ENCODE measurements at places on chromosomes 3 and 15.

GRCh38 chr15:49248291-49248690, 78.2 kb downstream of the GALK2 start:
- DNase-seq = no peak

DNA sequence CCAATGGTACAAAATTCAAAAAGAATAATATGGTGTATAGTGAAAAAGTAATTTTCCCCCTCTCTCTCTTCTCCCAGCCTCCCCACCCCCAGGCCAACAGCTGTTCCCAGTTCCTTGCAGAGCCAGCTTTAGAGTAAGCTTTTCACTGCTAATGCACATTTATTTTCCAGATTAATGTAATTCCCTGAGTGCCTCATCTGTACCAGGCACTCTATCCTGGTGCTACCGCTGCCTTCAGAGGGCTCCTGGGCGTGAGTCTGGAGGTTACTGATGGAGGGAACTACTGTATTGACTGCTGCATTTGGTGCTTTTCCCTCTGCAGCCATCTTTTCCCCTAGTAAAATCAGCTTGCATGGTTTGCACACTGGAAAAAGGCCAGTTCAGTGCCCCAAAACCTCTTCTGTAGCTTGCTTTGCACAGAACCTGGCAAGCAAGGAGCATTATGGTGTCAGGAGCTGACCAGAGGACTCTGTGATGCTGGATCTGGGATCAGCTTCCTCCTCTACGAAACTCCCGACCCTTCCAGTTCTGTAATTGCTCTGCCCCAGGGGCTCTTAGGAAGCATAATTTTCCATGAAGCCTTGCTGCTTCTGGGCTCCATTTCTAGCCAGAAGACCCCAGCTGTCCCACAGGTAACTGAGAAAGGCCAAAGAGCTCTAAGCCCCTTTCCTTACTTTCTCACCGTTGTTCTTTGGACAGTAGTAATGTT, 8.5 kb upstream of the USP3 start:
- DNase-seq = no peak

DNA sequence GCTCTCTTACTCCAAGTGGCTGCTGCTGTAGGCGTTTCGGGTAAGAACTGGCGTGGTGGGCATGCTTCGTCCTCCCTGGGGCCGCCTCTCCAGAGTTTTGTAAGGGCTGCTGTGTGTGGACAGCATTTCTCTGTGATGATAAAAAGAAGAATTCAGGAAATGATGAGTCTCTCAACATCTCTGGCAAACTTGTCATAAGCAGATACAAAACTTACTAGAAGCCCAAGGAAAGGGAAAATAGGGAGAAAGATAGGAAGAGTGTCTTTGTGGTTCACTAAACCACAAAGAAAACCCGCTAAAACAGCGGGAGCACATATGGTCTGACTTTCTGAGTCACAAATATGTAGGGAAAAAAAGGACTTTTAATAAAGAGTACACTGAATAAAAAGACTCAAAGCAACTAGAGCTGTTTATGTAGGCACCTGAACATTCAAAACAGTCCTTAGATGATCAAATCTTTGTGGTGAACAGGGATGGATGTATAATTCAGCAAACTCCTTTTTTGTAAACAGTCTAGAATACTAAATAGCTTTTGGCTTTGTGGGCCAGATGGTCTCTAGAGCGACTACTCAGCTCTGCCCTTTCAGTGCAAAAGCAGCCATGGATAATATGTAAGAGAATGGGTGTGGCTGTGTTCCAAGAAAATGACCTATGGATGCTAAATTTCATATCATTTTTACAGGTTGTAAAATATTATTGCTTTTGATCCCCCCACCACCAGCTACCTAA, 60.4 kb upstream of the LMOD3 start:
- DNase-seq = no peak

DNA sequence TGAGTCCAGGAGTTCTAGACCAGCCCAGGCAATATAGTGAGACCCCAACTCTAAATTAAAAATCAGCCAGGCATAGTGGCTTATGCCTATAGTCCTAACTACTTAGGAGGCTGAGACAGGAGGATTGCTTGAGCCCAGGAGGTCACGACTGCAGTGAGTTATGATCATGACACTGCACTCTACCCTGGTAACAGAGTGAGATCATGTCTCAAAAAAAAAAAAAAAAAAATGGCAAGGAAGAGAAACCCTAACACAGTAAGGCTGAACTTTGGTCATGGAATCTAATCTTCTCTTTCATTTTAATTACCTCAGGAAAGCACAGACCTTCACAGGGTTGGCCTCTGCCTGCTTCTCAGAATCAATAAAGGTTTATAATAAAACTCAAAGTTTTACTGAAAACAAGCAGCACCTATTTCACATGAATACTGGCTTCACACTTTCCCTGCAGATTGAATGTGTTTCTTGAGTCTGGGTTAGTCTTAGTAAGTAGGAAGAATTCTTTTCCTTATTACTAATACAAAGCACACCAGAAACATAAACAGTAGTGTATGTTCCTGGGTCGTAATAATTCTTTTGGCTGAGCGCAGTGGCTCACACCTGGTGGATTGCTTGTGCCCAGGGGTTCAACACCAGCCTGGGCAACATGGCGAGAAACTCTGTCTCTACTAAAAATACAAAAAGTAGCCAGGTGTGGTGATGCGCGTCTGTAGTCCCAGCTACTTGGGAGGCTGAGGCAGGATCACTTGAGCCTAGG, 11.6 kb upstream of the NR2C2 start:
- DNase-seq = no peak

DNA sequence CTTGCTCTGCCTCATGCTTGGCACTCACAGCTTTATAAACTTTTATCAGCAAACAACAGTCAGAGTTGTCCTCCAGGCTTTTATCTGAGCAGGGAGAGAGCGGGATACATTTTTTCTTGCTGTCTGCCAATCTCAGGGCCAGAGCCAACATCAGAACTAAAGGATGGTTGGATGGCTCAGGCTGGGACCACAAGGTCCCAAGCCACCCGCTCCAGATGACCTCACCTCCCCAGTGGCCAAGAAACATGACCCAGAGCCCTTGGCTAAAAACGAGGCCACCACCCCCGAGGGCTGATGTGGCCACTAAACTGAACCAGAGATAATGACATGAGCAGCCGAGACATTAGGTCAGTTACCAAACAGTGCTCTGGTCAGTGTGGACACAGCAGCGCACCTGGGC, 18.8 kb upstream of the SPATA12 start:
- no peak for DNase-seq

GRCh38 chr3:110301781-110302180, 769.8 kb upstream of the NECTIN3 start:
- DNase-seq = no peak

- DNase-seq = no peak
These were observed 33.2 kb downstream of the CAPN3 start for GRCh38 chr15:42392309-42393024.

DNA sequence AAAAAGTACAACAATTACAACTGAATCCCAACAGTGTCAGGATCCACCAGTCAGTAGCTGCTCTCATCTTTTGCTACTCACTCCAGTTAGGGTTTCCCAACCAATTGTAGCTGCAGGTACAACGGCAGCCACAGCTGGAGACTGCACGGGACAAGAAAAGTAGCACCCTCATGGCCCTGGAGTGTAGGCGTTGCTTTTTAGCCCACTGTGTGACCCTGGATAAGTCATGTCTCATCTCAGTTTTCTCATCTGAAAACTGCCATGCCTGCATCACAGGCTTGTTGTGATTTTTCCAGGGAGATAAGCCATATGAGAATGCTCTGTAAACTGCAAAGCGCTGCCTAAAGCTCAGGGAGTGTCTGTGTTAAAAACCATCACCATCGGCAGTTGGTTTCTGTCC, 535.6 kb upstream of the IL12A start:
- no peak for DNase-seq

- no peak for DNase-seq
These were observed 298.3 kb upstream of the NR2E3 start for GRCh38 chr15:71511796-71512681.

DNA sequence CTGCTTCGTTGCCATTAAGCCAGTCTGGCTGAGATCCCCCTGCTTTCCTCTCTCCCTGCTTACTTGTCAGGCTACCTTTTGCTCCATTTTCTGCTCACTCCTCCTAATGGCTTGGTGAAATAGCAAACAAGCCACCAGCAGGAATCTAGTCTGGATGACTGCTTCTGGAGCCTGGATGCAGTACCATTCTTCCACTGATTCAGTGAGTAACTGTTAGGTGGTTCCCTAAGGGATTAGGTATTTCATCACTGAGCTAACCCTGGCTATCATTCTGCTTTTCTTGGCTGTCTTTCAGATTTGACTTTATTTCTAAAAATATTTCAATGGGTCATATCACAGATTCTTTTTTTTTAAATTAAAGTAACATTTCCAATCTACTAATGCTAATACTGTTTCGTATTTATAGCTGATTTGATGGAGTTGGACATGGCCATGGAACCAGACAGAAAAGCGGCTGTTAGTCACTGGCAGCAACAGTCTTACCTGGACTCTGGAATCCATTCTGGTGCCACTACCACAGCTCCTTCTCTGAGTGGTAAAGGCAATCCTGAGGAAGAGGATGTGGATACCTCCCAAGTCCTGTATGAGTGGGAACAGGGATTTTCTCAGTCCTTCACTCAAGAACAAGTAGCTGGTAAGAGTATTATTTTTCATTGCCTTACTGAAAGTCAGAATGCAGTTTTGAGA, 25.0 kb downstream of the CTNNB1 start:
- DNase-seq = no peak

DNA sequence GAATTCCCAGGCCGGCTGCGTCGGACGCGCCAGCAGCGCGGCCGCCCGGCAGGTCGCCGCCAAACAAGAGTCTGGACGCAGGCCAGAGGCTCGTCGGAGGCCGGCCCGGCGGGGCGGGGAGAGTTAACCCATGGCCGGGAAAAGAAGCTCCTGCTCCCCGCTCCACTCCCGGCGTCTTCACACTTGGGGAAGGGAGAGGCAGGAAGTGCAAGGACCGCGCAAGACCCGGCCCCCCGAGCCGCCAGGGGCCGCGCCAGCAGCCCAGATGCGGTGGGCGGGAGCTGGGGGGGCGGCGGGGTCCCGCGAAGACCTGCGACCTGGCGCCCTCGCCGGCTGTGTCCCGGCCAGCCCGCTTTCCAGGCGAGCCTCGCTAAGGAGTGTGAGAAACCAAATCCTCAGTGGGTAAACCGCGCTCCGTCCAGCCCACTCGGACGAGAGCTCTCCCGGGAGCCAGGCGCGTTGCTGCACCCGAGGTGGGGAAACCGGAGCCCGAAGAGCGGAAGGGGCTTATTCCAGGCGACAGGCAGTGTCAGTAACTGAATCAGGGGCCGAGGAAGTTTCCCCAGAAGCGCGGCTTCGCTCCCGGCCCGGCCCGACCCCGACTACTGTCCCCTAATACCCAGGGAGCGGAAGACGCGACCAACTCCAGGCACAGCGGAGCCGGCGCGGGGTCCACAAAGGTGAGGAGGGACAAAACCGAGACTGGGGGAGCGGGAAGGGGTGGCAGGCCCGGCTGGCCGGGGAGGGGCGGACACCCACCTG, 721 bp downstream of the ADAMTS7 start:
- DNase-seq = peak; percentile 2

DNA sequence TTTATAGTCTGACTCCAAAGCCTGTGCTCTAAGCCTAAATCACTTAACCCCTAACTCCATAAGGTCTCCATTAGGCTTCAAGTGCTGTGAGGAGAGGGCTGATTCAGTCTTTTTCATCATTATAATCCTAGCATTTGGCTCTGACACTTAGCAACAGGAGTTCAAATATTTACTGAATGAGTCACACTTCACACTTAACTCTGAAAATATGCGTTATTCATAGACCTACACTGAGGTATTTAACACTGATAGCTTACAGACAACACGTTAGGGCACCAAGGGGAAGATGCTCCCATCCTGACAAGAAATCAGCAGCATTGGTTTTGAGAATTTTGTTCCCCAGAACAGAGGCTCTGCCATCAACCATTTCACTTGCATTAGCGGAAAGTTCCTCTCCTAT, 53.5 kb downstream of the MSL2 start:
- peak; percentile 12 for DNase-seq

GRCh38 chr15:29289173-29289572, 19.6 kb upstream of the NSMCE3 start:
- DNase-seq = no peak

- peak; percentile 2 for DNase-seq
These were observed 1.9 kb downstream of the DMXL2 start for GRCh38 chr15:51620641-51621040.

DNA sequence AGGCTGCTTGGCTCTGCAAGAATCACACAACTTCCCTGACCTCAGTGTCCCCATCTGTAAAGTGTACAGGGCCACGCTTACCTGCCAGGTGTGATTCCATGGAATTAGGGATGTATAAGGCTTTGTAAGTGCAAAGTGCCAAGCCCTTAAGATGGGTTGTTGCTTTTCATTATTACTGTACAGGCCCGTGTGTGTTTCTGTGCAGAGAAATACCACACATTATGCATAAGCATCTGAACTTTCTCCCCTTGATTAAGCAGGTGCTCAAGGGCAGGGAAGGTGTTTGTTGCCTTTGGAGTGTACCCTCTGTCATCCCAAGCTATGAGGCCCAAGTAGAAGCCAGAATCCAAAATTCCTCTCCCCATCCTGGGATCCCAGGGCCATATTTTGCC, 13.6 kb upstream of the HRH1 start:
- no peak for DNase-seq
